ENCODE measurements at places on chromosomes 12 and 14. TPM values are rescaled to one million over a fixed set of nuclear protein-coding genes. Genes with fewer than 3 reads are reported as not detected.

- no peak overlapping the region for H3K4me3 ChIP-seq
- peaks cover 2% of the 10 kb centered on the region for H3K36me3 ChIP-seq
- H3K4me1 ChIP-seq, result no peaks in the 10 kb centered on the region
- peaks cover 15% of the 10 kb centered on the region for H3K27me3 ChIP-seq
Measured at GRCh38 chr14:64326502-64326901, 32.3 kb upstream of the ESR2 start.

- no peaks in the 10 kb centered on the region for H3K36me3 ChIP-seq
- no peak overlapping the region for H3K27ac ChIP-seq
- peaks cover 2% of the 10 kb centered on the region for H3K27me3 ChIP-seq
- no peak overlapping the region for H3K4me3 ChIP-seq
- H3K4me1 ChIP-seq, result peaks cover 8% of the 10 kb centered on the region
Measured at GRCh38 chr12:21992823-21993222, 51.6 kb upstream of the ABCC9 start.

DNA sequence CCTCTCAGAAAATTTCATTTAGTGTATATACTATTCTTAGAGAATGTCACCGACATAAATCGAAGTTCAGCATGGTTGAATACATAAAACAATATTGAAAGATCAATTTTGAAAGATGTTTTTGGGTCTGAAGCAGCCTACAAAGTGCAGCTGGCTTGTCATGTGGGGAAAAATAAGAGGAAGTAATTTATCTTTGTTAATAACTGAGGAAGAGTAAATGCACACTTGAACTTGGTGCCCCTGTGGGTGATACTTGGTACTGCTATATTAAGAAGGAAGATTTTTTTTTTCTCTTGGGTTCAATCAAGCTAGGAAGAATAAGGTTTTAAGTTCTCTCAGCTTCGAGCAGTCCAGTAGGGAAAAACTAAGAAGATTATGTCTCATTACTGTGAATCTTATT lies 661.3 kb downstream of the RPL10L start:
- no peak overlapping the region for H3K27ac ChIP-seq
- H3K4me1 ChIP-seq, result no peaks in the 10 kb centered on the region
- H3K27me3 ChIP-seq, result no peaks in the 10 kb centered on the region
- no peaks in the 10 kb centered on the region for H3K36me3 ChIP-seq

The ADAM21 gene
- not detected for total RNA-seq

The HOXC10 gene
- total RNA-seq, result not detected

The LRTM2 gene
- not detected for total RNA-seq

The SCYL2 gene
- 37.4 TPM for total RNA-seq
